Upper lobe of right lung (tissue), 1 donor: ENCODE measurements at places on chromosomes 12 and 14.

DNA sequence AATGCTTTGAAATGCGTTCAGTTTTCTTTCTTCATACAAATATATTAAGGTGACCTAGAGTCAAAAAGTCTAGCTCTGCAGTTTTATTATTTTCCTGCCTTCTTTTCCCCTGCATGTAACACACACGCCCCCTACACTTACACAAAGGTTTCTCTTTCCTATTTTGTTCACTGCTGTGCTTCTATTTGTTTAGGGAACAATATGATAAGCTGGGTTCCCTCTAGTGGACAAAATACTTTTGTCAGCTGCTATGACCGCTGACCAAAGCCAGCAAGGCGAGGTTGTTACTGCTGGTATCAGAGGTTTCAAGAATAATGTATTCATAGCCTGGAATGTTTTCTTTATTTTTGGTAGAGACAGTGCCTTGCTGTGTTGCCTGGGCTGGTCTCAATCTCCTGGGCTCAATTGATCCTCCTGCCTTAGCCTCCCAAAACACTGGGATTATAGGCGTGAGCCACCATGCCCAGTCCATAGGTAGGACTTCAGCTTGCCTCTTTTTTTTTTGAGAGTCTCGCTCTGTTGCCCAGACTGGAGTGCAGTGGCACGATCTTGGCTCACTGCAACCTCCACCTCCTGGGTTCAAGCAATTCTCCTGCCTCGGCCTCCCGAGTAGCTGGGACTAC, 33.4 kb downstream of the FNTB start:
- no peak for DNase-seq

DNA sequence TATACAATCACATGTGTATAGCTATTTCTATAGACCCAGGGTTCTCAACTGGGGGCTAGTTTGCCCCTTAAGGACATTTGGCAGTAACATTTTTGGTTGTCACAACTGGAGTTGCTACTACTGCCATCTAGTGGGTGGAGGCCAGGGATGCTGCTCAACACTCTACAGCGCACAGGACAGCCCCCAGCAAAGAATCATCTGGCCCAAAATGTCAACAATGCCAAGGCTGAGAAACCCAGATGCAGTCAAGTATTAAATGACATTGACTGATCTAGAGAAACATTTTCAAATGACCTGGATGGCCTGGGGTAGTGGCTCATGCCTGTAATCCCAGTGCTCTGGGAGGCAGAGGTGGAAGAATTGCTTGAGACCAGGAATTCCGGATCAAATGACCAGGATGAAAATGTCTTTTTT, 5.8 kb downstream of the WSB2 start:
- DNase-seq, result no peak

DNA sequence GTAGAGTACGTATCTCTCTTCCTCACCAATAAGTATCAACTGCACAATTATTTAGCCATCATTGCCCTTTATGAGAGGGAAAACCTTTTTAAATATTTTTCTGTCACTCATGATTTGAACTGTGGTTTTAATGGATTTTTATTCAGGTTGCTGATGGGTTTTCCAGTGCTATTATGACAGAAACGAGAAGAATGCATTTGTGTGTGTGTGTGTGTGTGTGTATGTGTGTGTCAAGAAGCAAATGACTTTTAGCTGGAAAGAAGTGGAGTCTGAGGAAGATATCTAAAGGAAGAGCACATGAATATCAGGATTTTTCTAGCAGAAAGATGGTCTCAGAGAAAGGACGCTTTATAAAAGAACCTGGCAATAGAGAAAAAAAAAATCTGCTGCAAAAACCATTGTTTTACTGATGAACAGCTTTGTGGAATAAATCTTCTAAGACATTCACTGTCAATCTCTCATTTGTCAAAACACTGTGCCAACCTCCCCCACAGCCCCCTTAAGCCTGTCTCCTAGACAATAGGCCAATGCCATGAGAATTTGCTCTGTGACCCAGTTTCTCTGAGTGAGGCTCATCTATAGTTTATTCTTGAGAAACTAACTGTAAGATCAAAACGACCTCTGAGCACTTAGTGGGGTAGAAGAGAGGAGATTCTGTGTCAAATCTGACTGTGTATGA, 417.7 kb downstream of the FLRT2 start:
- DNase-seq, result no peak

- DNase-seq, result no peak
Measured at GRCh38 chr12:45543887-45544286, 185.6 kb upstream of the ARID2 start.

DNA sequence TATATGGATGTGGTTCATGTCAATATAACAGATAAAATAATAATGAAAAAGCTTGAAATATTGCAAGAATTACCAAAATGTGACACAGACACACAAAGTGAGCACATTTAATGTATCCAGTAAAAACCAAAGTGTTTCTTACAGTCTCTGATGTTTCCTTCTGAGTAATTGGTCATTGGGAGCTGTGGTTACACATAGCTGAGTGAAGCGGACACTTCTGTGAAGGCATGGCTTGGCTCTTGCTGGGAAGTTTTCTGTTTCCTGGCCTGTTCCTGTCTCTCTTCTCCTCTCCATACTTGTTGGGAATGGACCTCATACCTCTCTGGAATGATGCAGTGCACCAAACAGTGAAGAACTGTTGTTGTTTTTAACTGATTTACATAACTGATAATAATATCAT, 117.3 kb downstream of the BICD1 start:
- no peak for DNase-seq

DNA sequence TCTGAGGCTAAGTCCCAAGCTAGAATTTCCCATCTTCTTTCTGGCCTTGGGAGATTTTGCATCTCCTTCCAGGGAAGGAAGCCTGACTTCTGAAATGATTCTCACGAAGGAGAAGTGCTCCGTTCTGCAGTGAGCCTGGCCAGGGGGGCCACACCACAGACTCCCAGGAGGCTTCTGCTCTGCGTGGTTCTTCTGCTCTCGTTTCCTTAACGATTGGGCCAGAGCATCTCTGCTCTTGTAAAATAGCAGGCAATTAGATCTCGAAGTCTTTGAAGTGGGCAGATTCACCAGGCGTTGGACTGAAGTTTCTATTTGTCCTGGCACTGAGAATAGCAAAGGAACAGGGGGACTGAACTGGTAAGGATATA, 6.7 kb upstream of the BATF start:
- DNase-seq, result no peak

DNA sequence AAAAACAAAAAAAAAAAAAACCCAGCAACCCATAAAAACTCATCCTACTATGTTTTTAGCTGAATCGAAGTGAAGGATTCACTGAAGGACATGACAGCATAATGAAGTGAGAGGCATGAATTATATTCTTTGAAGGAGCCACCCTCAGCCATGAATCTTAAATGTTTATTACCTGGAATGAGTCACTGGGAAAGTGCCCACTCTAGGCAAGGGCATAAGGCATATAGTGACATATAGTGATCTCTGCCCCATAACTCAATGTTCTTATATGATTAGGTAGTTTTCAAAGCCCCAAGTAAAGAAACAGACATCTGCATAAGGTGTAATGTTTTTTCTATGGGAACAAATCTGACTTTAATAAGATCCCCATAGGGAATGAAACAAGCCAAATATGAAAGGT, 79.9 kb downstream of the MDGA2 start:
- no peak for DNase-seq

GRCh38 chr12:132907216-132907615, 19.8 kb upstream of the CHFR start:
- no peak for DNase-seq

- DNase-seq, result no peak
Measured at GRCh38 chr14:87254331-87254874, 738.6 kb downstream of the GALC start.
